ENCODE measurements at places on chromosomes 1 and 21. TPM values are rescaled to one million over a fixed set of nuclear protein-coding genes. Genes with fewer than 3 reads are reported as not detected.

- no peak for DNase-seq
Measured at GRCh38 chr21:28447462-28447861, 545.2 kb downstream of the LTN1 start.

The SAMD13 gene
- total RNA-seq, result 0.29 TPM

DNA sequence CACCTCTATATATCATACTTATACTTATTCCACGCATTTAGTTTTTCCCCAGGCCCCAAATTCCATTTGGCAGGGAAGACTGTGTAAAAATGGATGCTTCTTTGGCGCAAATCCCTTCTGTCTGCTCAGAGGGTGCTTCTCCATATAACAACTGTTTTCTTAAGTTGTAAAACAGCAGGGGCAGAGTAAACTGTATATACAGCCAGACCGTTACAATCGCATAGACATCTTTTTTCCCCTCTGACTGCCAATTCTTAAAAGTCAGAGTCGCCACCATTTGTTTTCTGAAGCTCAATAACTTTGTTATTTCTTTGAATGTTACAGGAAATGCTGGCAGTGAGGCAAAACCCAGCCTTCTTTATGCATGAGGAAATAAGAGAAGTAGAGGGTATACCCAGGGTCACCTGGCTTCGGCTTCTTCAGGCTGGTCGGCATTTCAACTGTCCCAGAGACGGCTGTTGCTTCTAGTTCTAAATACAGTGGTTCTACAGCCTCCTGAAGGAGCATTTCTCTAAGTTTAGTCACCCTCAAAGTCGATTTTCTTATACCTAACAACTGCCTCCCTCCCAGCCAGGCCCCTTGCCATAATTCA lies 188.4 kb downstream of the CLIC6 start:
- no peak for DNase-seq

The HSD11B1 gene
- not detected for total RNA-seq

DNA sequence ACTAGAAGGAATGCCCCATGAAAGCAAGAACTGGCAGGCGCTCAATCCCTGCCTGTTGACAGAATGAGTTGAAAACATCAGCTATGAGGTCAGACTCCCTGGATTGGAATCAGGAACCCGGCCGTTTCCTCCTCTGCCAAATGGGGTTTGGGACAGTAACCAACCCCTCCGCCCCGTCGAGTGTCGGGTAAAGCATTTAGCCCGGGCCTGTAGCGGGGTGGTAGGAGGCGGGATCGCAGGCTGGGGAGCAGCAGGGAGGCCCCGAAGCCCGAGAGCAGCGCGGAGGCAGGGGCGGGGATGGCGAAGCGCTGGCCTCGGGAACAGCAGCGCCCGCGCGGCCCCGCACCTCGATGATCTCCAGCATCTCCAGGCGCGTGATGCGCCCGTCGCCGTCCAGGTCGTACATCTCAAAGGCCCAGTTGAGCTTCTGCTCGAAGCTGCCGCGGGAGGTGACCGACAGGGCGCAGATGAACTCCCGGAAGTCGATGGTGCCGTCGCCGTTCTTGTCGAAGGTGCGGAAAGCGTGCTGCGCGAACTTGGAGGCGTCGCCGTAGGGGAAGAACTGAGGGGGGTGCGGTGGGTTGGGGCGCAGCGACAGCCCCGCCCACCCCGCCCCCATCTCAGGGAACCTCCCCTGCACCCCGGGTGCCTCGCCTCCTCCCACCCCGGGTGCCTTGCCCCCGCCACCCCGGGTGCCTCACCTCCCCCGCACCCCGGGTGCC lies 7.5 kb downstream of the HPCAL4 start:
- DNase-seq, result peak; percentile 45

- no peak for DNase-seq
Measured at GRCh38 chr1:7386226-7387052, 384.7 kb upstream of the VAMP3 start.

- DNase-seq, result no peak
Measured at GRCh38 chr1:162300057-162300917, 76.4 kb downstream of the SPATA46 start.

- DNase-seq, result no peak
Measured at GRCh38 chr21:21102896-21103295, 104.7 kb downstream of the NCAM2 start.

The PLCH2 gene
- total RNA-seq, result 9.8 TPM

DNA sequence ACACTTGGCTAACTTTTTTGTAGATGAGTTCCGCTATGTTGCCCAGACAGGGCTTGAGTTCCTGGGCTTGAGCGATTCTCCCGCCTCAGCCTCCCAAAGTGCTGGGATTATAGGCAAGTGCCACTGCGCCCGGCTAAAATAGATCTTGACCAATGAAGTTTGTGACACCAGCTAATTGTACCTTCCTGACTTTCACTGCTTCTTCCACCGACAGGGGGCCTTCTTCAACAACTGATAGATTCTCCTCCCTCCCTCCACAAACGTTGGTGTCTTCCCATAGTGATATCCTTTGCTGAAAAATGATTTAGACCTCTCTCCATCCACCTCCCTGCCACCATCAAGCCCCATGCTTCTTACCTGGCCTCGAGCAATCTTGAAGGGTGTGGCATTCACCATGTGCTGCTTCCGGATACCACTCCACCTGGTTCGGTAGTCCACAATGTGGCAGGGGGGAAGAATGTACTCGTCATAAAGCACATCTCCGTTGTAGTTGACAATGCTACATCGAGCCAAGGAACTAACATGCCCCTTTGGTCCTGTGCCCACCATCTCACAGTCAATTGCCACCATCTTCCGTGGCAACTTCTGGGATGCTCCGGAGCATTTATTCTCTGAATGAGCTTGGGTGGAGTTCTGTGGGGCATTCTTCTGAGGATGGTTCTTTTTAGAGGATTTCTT lies 1.6 kb upstream of the METTL25B start:
- peak; percentile 77 for DNase-seq

The ST3GAL3 gene
- total RNA-seq, result 20.4 TPM

The MCOLN2 gene
- 11.4 TPM for total RNA-seq

GRCh38 chr21:45850181-45850580 lies 131.4 kb upstream of the COL6A1 start:
- no peak for DNase-seq

The PGLYRP4 gene
- total RNA-seq, result not detected

The OR2L3 gene
- total RNA-seq, result not detected

DNA sequence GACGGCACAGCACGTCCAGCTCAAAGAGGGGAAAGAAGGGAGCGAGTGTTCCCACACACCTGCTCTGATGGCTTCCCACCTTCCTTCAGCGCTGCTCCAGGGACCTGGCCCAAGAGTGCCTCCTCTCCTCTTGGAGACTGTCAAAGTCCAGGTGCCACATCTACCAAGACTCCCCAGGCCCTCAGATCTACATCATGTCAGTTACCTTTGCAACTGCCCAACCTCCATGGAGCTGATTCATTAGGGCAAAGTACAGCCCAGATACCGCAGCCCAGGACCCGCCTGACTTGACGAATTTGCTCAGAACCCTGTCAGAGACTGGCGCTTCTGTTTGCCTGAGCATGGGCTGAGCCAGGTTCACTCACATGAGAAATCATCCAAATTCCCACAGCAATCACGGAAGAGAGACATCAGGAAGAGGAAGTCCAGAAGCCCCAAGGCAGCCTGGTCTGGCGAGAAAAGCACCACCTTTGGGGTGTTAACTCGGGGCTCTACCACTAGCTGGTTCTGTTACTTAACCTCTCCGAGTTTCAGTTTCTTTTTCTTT lies at the start of gene SEC16B:
Gene SEC16B (minus strand): TSS at position 234 of the 547 bp plus-strand sequence. CDS start 2,077 bp downstream, outside the sequence.
- no peak for DNase-seq

GRCh38 chr1:115677565-115677964 lies 35.8 kb downstream of the VANGL1 start:
- DNase-seq, result no peak

The RGS8 gene
- not detected for total RNA-seq

The PRAMEF33 gene
- not detected for total RNA-seq

GRCh38 chr1:52551507-52552235 lies 1.2 kb downstream of the TUT4 start:
- DNase-seq, result peak; percentile 57

DNA sequence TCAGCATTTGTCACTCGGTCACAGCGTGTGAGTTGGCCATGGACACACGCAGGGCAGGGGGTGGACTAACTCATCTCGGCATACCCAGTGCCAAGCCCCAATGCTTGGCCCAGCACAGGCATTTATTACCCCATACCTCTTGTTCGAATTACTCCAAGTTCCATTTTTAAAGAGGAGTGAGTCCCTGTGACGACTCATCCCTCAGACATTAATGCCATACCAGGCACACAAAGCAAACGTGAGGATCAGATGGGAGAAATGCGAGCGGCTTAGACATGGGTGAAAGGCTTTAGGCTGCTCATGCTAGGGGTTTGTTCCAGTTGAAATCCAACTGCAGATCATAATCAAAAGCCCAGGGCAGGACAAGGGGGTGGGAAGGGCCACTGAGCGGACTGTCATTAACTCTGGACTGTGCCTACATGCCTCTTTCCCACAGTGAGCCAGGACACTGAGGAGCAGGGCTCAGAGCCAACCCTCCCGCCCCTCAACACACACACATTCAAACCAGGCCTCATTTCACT lies 118.5 kb upstream of the NGF start:
- no peak for DNase-seq

The CDKN2C gene
- total RNA-seq, result 82.5 TPM

DNA sequence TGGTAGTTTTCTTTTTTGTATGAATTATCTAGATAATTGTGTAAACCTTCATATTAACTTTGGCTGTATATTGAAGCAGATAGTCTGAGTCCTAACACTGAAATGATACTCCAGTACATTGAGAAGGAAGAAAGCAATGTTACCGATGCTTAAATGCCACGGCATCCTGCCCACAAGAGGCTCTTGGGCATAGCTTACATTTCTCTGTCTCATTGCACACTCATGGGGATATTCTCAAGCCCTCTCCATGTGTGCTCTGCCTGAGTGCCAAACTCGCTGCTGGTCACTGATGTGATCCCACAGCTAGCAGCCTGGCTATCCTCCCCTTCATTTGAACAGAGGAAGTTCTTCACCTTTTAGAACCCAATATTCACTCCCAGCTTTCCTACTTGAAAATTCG lies 179.4 kb downstream of the TGFB2 start:
- DNase-seq, result no peak

DNA sequence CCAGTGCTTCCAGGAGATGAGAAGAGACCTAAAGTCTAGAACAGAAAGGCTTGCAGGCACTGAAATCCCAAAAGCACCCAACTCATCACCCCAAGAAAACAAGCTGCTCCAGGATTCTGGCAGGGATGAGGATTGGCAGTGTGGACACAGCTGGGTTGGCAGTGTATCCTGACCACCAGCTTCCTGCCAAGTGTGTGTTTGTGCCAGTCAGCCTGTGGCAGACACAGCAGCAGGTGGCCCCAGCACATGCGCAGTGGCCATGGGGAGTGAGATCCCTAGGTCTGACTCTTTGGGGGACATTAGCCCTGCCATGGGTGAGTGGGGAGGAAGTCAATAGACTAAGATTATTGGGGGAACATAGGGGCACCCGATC lies 8.7 kb upstream of the SNAPIN start:
- no peak for DNase-seq
